Nephron progenitor cell (in vitro differentiated cells): ENCODE measurements at places on chromosomes 6 and 20.

- DNase-seq = no peak
Observed at GRCh38 chr6:1297746-1298145, 14.2 kb upstream of the FOXQ1 start.

- DNase-seq = no peak
Observed at GRCh38 chr6:113649880-113650609, 207.1 kb upstream of the MARCKS start.

DNA sequence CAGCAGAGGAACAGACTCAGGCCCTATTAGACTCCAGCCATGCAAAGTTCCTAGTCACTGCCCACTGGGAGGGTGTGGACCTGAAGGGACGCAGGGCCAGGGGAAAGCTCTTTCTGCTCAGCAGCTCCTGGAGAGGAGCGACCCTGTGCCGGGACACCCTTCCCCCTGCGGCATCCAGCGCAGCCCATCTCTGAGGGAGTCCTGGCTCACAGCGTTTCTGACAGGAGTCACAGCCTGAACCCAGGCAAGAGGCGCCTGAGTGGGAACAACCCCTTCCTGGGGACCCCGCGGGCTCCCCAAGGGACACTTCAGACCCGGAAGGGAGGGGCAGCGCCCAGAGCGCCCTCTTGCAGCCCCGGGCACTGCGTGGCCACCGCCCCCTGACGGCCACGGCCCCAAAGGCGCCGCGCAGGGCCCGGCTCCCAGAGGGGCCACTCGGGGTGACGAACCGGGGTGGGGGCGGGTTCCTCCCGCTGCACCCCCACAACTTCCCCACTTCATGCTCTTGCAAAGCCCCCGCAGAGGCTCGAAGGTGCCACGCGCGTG is 862 bp downstream of the UCKL1 start:
- peak; percentile 40 for DNase-seq

GRCh38 chr6:131954775-131955107 is 3.6 kb upstream of the CCN2 start:
- no peak for DNase-seq

- DNase-seq = no peak
Observed at GRCh38 chr6:48844696-48845095, 618.4 kb downstream of the MMUT start.

DNA sequence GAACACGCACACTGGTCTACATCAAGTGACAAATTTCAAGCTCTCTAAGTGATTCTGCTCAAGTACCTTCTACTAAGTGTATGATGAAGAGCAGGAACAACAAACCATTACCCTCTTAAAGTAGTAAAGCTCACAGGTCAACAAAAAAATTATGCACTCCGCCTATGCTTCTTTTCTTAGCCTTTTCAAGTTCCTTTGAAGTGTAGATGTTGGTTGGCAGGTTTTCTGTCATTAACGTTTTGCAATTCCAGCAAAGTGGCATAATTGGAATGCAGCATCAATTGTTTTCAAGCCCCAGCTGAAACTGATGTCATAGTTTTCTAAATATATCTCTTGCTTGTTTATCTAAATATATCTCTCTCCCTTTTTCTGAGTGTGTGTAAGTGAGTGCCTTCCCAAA is 396.9 kb upstream of the EYS start:
- DNase-seq = no peak

DNA sequence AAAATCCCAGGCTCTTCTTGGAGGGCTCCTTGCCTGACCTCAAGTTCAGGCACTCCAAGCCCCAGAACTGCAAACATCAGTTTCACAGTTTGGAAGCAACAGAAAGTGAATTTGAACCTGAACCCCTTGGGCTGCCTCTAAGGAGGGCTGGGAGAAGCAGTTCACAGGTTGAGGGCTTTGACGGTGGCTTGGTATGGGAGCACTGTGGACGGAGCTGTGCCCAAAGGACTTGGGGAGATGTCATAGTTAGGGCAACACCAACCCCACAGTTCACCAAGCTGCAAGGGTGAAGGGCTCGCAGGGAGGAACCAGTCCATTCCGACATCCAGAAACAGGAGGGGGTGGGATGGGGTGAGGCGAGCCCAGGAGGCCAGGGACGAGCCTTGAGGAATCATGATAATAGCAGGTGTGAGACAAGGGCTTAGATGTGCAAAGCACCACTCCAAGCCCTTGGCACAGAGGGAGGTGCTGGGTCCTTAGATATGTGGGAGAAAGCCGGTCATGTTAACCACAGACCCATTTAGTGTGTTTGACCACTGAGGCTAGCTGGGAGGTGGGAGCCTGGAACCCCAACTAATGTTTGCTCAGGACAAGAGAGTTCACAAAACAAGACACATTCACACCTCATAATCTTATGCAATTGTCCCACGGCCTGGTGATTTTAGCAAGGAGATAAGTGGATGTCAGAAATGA is 4.3 kb downstream of the CEBPB start:
- no peak for DNase-seq

- peak; percentile 17 for DNase-seq
Observed at GRCh38 chr6:32627831-32628230, 9.4 kb upstream of the HLA-DQA1 start.
